ENCODE measurements at places on chromosomes 12 and 14.
A peak's percentile ranks its signal among the peaks of the same experiment; 100 is the strongest.

GRCh38 chr12:114411071-114411837 is 5.3 kb upstream of the TBX5 start:
- no peak for DNase-seq

DNA sequence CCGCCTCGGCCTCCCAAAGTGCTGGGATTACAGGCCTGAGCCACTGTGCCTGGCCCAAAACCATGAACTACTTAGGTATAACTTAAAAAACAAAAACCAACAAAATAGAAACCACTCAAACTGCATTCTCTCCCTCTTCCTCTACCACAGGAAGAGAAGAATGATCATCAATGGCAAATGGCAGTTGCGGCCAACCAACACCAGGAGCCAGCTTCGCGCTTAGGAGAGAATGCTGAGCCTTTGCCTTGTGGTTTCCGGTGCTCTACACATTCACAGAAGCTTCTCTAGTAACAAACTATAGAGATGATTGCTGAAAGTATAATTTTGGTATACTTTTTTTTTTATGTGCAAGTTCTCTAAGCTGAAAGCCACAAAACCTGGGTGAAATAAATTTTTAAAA is 17.1 kb downstream of the CATSPERB start:
- DNase-seq: peak; percentile 36

DNA sequence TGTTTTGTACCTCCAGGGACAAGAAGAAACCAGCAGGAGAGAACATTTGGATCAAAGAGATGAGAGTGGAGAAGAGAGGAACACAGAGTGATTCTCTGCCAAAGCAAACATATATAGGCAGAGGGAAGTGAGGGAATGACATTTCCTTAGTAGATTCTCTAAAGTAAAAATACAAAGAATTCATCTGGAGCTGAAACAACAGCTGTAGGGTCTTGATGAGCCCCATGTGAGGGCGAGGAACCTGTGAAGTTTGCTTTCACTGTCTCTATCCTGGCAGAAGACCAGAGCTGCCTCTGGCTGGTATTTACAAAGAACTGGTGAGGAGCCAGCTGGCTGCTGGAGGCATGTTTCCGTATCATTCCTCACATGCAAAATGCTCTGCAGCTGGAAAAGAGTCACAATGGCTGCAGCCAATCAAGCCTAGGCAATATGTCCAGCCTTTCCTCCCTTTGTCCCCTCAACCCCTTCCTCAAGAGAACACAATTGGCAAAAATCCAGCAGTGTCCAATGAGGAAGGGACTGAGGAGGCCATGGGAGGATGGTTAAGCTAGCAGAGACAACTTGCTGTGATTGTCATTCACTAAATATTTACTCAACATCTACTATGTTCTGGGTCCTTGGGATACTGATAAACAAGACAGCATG is 122.5 kb downstream of the PHLDA1 start:
- DNase-seq: no peak

DNA sequence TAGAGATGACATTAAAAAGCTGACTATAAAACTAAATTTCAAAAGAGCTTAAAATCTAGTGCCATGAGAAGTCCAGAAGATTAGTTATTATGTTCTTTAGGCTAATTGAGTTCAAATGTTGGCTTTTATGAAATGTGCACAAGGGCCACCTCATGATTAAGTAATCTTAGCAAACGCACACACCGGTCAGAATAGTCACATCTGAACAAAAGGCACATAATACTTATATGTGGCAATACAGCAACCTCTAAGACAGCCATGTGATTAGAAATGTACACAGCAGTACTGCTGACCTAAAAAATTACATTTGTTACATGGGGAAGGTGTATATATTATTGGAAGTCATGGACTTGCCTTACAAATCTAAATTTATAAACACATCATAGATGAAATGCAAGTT is 344.7 kb upstream of the GARIN6 start:
- DNase-seq: no peak

DNA sequence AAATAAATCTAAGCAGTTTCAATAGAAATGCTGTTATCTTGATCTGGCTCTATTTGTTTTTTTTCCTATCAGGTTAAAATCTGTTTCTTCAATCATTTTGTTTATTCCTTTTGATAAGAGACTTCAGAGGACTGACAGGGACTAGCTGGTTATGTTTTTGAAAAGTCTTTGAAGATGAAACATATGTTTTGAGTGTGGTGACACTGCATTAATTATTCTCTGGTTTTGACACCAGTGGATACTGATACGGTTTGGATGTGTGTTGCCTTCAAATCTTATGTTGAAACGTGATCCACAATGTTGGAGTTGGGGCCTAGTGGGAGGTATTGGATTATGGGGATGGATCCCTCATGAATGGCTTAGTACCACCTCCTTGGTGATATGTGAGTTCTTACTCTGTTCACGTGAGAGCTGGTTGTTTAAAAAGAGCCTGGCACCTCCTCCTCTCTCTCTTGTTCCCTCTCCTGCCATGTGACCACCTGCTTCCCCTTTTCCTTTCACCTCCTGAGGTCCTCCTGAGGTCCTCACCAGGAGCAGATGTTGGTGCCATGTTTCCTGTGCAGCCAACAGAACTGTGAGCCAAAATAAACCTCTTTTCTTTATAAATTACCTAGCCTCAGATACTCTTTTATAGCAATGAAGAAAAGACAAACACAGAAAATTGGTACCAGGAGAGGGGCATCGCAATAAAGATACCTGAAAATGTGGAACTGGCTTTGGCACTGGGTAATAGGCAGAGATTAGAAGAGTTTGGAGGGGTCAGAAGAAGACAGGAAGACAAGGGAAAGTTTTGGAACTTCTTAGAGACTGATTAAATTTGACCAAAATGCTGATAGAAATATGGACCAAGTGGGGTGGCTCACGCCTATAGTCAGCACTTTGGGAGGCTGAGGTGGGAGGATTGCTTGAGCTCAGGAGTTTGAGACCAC is 23.0 kb downstream of the RASSF3 start:
- no peak for DNase-seq

- no peak for DNase-seq
Observed at GRCh38 chr14:68687746-68688145, 105.1 kb downstream of the ZFP36L1 start.

GRCh38 chr12:75602106-75602505 is 90.7 kb upstream of the KRR1 start:
- no peak for DNase-seq

GRCh38 chr14:67170660-67171059 is 18.6 kb upstream of the GARIN2 start:
- DNase-seq: no peak

DNA sequence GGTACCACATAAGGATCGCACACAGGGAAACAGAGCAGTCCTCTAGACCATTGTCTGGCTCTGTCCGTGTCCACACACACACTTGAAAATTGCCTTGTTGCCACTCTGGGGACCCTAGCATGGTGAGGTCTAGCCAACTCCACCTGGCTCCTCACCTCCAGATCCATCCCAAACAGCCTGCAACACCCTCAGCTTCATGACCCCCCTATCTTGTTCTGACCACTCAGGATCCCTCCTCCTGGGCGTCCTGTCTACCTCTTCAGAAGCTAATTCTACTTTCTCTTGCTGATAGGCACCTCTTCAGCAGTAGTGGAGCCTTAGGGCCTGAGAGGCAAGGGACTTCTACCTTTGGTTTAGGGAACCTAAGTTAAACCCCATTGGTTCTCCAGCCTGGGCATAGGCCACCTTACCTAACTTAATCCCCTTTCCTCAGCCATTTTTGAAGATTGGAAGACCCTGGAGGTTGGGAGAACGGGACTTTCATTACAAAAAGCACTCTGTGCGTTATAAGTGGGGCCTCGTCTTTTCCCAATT is 697 bp upstream of the HOXC5 start:
- no peak for DNase-seq

GRCh38 chr14:68908803-68909202 is 70.3 kb downstream of the ACTN1 start:
- DNase-seq: no peak

GRCh38 chr12:26198742-26199141 is 3.4 kb downstream of the SSPN start:
- no peak for DNase-seq

DNA sequence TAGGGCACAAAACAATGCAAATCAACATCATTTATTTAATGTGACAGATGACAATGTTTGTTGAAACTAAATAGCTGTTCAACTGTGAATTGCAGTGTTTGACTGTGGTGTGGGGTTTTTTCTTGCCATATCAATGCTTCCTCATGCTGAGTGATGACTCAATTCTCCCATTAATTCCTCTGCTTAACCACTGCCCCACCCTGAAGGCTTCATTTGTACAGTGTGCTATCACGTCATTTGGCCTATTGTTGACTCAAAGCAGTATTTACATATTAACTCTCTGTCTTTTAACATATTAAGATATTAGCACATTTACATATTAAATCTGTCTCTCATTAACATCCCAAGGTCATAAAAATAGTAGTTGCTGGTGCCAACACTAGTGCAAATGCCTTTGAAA is 164.8 kb upstream of the NRXN3 start:
- DNase-seq: no peak

GRCh38 chr12:32477714-32478113 is 78.4 kb downstream of the FGD4 start:
- DNase-seq: no peak

GRCh38 chr12:69003991-69004390 is 71.0 kb upstream of the CPM start:
- DNase-seq: no peak

DNA sequence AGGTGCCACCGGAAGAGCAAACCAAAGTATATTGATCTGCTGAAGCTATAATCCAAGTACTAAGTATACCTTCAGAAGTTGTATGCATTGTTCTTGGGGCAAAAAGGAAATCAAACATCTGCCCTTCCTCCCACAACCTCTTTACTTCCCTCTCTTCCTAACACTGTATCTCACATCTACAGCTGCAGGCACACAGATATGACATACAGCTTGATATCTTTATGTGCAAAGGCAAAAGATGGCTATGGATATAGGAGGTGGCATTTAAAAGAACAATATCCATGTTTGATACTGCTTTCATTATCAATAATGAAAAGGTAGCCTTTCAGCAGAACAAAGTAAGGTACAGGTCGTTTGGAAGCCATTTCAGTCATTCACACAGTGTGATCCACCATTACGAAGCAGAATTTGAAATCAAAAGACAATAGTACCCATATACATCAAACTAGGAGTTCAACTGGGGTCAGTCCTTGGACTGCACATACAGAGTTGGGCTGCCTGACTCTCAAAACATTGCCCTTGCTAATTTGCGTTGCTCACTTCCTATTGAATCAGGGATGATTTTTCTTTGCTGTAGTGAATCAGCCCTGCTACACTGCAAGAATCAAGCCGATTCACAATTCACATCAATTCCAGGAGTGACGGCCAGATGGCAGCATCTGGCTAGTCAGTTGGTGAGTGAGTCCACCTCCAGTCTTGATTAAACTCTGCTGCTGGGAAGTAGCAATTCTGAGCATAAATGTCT is 8.9 kb downstream of the ANG start:
- DNase-seq: peak; percentile 74

GRCh38 chr14:63204407-63205043 is at the start of gene RHOJ:
Gene RHOJ (plus strand): TSS chr14:63204443. CDS start chr14:63204870, 427 bp downstream.
- DNase-seq: no peak

DNA sequence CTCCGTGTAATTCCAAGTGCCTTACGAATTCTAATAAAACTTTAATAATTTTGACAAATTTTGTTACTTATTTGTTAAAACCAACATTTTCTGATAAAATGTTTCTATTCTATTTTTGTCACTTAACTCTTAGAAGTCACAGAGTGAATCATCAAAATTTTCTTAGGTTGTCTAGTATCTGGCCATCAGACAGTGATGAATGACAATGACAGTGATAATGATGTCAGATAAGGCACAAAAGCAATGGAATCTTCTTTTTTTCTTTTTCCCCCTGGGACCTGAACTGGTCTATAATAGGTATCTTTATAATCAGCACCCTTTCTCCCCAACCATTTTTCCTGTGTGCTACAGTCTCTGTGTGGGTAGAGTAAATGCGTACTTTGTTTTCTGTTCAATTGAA is 407.3 kb downstream of the SOX5 start:
- no peak for DNase-seq

DNA sequence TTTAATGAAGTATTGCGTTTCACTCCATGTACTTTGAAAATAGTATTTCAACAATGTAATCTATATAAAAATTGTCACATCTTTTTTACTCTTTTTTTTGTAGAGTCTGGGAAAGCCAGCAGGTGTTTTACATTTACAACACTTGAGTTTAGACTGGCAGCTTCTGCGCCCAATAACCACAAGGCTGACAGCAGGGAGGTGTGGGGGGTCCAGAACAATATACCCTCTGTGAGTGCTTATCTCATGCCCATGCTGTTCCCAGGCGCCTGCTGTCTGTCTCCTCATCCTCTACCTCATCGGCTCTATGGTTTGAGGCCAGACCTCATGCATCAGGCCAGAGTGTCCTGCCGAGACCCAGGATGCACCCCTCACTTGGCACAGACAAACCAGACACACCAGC is 24.9 kb downstream of the FBRSL1 start:
- DNase-seq: no peak

- no peak for DNase-seq
Observed at GRCh38 chr14:67763158-67763822, 53.1 kb downstream of the ZFYVE26 start.

GRCh38 chr14:101196795-101197590 is 293.5 kb upstream of the RTL1 start:
- DNase-seq: no peak

GRCh38 chr12:129193263-129193871 is 340.1 kb downstream of the GLT1D1 start:
- no peak for DNase-seq

DNA sequence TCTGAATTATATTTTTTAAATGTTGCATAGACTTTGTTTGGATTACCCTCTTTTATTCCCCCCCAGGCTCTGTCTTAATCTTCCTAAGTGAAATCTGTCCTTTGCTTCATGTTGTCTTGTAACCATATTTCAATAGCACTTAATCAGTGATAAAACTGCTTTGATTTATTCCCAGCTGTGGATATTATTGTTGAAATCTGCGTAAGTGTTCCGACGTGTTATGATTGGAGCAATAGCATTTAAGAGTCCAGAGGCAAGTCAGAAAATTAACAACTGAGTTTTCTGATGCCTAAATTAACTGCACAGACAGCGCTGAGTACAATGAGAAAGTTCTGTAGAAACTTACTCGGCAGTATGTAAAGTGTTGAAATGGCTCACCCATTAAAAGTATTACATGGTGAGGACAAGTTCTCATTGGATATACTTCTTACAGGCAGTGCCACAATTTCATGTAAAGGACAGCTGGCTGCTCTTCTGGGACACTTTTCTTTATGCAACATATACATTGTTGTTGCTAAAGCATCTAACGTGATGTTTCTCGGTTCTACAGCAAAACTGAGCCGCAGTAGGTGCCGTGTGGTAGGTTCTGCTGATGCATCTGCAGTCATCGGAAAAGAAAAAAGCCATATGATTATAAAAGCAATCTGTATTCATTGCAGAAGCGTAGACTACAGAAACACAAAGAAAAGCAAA is 501.0 kb downstream of the EGLN3 start:
- DNase-seq: no peak

Measured in CD4-positive, alpha-beta T cell treated with Interleukin-10 for 1 hour (primary cell).